Umbilical cord (tissue), 2 donors: ENCODE measurements at places on chromosomes 3 and 15.
A peak's percentile ranks its signal among the peaks of the same experiment; 100 is the strongest.

- peak; percentile 67 for DNase-seq
These were observed 656 bp downstream of the CD47 start for GRCh38 chr3:108090049-108090700.

- no peak for DNase-seq
These were observed 47.5 kb downstream of the CFAP92 start for GRCh38 chr3:128946411-128946810.

DNA sequence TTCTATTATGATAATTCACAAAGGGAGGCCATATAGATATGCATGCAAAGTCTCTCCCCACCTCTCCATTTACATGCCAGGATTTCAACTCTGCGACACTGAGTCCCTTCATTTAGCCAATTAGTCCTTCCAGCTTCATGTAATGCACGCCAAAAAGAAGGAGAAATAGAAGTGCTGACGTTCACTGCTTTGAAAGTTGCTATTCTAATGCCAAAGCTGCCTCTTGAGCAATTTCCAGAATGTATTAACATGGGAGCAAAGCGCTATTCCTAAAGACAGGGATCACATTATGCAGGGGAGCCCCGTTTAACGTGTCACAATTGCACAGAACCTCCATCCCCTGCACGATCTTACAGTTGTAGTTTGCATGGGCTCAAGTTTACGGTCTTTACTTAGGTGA is 130.5 kb downstream of the TIGIT start:
- no peak for DNase-seq

DNA sequence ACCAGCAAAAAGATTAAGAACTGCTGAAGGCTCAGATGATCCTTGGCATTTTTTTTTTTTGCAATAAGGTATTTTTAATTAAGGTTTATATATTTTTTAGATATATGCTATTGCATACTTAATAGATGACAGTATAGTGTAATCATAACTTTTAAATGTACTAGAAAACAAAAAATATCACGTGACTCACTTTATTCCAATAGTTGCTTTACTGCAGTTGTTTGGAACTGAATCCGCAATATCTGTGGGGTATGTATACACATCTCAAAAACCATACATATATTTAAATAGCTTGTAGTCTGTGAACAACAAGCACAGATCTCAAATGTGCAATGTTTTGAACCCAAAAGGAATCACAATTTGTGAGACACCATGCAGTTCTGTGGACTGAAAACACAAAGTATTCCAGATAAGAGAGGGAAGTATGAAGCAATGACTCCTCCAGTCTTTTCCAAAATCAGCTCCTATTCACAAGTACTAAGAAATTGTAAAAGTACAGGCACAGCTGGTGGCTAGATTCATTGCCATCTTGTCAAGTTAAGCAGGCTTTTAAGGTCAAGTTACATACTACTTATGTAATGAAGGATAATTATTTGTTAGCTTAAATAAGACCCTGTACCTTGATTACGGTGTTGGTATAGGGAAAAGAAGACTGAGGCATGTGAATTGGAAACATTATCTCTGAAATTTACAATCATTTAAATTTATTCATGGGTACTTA is 331.1 kb downstream of the TBC1D5 start:
- DNase-seq = no peak

GRCh38 chr3:152413240-152413639 is 144.5 kb downstream of the MBNL1 start:
- DNase-seq = no peak

GRCh38 chr3:27758083-27758482 is 36.0 kb upstream of the EOMES start:
- peak; percentile 43 for DNase-seq

- peak; percentile 21 for DNase-seq
These were observed 204.9 kb downstream of the TIGIT start for GRCh38 chr3:114498539-114499370.

GRCh38 chr3:81459733-81460132 is 301.7 kb downstream of the GBE1 start:
- no peak for DNase-seq

DNA sequence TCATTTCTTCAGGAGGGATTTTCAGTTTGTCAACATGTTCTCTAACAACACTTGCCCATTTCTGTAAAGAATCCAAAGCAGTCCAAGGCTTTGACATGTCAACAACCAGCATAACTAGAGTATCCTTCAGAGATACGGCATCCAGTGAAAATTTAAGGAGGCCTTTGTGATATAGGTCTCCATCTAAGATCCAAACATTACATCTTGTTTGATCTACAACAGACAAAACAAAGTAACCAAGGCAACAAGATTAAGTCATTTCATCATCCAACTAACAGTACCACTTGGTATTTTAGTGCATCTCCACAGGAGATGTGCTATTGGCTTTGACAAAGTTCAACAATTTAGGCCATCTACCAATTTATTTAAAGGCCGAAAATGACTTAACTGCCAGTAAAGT is 25.8 kb downstream of the DYNC1LI1 start:
- DNase-seq = peak; percentile 5

- no peak for DNase-seq
These were observed 158.6 kb upstream of the RGMA start for GRCh38 chr15:93247466-93248121.

GRCh38 chr15:100001405-100001804 is 268.2 kb upstream of the LYSMD4 start:
- DNase-seq = no peak

GRCh38 chr3:99505200-99505599 is 133.2 kb upstream of the COL8A1 start:
- DNase-seq = no peak

DNA sequence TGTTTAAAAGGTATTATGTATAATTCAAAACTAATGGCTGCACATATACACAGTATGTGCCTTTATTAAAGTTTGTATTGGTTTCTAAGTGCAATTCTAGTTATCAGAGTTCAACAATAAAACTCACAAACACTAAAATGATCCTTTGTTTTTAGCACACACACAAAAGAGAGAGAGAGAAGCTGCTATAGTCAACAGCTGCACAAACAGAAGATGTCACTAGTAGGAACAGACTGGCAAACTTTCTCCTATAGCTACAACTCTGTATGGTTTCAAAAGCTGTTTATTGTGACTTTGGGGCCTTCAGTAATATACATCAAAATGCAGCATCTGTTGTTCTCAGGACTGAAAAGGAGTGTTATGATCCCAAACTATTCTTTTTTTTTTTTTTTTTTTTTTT is 6.1 kb downstream of the SECISBP2L start:
- no peak for DNase-seq

DNA sequence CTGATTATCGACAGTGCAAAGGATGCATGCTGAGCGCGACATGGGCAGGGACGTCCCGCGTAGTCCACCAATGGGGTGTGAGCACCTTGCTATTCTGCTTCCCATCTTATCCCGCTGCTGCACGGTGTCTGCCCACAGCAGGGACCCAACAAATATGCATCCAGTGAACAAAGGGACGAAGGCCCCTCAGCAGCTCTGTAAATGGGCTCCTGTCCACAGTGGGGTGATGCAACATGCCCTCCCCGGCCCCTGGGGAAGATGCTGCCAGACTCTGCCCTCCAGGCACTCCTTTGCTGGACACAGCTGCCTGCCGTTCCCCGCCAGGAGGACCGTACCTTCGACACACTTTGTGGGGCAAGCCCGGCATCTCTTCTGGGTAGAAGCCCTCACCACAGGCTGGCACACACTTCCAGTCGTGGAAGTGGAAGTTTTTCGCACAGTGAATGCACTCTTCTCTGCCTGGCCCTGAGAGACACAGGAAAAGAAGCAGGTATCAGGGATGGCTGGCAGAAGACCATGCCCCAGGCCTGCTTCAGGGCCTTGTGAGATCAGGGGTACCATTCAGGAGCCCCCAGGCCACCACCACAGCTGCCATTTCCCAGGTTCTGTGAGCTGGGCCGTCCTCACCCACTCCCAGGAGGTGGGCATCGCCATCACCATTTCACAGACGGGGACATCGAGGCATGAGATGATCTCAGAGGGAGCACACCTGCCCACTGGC is 18.2 kb upstream of the SNRPA1 start:
- no peak for DNase-seq

DNA sequence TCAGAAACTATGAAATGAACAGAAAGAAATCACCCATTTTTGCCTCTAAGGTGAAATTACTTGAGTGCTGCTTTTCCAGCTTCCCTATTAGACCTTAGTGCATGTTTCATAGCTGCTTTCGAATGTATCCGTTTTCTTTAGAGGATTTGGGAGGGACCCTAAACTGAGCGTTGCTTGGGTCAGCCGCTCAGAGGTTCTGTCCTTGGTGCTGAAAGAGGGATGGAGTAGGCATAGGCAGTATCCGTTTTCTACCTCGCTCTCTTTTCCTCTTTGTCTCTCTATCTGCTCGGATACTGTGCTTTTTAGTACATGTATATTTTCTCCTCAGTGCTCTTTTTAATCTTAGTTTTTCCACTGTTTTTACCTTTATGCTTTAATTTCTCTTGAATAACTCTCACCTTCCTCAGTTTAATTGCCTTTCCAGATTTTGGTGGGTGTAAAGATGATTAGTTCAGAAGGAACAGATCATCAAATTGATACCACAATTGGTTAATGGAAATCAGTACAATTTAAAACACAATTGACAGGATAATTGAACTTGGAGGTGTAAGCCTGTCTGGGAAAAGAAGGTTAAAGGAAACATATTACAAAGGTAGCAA is at the start of gene DRD3:
DRD3 (minus strand) TSS at position 283 of the 599 bp plus-strand sequence. CDS start 7,060 bp downstream, outside the sequence.
- peak; percentile 53 for DNase-seq

GRCh38 chr3:71421820-71422566 is 161.5 kb downstream of the FOXP1 start:
- no peak for DNase-seq

DNA sequence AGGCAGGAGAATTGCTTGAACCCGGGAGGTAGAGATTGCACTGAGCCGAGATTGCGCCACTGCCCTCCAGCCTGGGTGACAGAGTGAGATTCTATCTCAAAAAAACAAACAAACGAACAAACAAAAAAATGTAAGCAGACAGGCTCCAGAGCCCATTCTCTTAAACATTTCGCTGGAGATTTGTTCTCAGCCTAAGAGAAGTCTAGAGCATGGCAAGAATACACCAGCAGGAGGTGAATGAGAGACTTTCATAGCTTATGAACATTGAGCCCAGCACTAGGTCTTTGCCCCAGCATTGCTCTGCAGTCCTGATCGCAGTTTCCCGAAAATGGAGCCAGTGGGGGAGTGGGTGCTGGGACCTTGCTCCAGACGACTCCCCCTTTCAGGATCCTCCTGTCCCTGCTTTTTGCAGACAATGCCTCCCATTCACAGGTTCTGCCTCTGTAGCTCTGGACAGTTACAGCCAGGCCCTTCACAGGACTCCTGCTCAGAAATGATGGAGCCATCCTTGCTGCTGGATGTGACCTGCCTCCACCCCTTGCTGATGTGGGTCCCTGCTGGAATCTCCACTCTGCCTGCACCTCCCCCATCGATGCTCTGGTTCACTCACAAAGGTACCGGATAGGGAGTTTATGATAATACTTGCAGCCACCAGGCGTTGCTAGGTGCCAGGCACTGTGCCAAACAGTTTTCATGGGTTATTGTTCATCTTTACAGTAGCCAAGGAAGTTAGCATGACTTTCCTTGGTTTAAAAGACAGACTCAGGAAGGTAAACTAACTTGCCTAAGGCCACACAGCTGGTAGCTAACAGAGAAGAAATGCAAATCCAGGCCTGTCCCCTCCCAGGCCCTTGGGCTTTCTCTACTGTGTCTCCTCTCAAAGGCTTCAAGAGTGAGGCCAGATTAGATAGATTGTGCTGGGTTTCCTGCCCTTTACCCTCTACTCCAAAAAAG is 329.7 kb upstream of the TLE3 start:
- no peak for DNase-seq

GRCh38 chr15:83446904-83447709 is at the start of gene SH3GL3:
SH3GL3 (plus strand) TSS chr15:83447341; CDS start chr15:83447534, 193 bp downstream.
- peak; percentile 93 for DNase-seq

- DNase-seq = peak; percentile 9
These were observed 69.3 kb downstream of the MYH15 start for GRCh38 chr3:108441071-108441507.

DNA sequence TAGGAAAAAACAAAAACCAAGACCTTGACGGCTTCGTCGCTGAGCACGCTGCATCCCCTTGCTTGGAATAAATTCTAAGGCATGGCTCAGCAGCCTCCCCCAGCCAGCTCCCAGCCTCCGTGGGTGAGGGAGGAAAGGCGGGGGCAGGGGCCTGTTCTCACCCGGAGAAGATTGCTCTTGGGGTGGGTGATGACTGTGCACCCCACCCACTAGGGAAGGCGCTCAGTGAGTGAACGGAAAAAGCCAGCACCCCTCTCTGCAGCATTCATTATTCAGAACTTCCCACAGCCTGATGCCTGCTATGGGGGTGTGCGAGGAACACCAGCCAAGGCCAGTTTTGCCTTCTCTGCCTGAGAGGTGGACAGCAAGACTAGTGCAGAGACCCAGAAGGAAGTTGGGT is 19.3 kb upstream of the NTRK3 start:
- no peak for DNase-seq

DNA sequence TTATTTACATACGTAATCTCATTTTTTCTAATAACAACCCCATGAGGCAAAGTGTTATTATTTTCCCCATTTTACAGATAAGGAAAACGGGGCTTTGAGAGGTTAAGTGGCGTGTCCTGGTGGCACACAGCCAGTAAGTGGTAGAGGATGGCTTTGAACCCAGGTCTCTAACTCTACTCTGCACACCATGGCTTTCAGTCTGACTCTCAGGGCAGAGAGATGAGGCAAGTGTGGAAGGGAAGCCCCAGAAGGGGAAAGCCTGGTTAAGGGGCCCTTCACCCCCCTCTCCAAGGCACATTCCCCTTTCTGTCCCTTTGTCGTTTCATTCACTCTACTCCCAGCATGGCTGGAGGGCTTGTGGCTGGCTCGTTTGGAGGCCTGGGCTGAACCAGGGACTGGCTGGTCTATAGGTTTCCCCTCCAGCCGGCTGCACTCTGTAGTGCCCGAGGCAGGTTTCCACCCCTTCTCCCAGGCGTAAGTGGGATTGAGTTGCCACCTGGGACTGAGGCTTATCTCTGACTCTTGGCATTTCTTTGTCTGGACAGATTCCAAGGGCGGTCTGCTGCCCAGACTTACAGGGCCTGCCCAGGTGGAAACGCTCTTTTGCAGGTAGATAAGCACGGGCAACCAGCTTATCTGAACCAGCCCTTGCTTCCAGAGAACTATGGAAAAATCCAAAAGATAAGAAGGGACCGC is 12.1 kb downstream of the SEMA4B start:
- no peak for DNase-seq

DNA sequence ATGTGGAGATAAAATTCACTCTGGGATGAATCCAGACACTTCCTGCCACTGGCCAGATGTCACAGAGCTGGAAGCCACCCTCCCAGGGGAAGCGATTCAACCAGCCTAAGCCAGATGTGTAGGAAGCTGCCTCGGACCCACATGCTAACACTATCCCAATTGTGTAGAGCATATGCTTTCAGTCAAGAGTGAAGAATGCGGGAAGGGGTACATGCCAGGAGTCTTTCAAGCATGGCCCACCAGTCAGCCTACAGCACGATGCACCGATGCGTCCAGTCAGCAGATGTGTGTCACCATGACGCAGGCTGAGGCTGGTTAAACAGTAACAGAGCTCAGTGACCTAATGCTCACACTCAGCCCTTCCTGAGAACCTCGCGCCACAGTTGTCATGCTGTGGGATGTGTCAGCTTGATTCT is 38.8 kb upstream of the BNC1 start:
- DNase-seq = no peak

GRCh38 chr3:179063945-179064560 is 7.6 kb downstream of the ZMAT3 start:
- DNase-seq = no peak

GRCh38 chr15:48355377-48355776 is 24.1 kb downstream of the DUT start:
- DNase-seq = no peak

GRCh38 chr3:138914870-138915502 is 32.0 kb downstream of the FOXL2 start:
- DNase-seq = no peak

- DNase-seq = no peak
These were observed 6.6 kb upstream of the CD47 start for GRCh38 chr3:108097322-108098002.
